ENCODE measurements at places on chromosomes 6 and 20.

GRCh38 chr6:73516514-73517489 lies 4.0 kb downstream of the EEF1A1 start:
- DNase-seq, result no peak

DNA sequence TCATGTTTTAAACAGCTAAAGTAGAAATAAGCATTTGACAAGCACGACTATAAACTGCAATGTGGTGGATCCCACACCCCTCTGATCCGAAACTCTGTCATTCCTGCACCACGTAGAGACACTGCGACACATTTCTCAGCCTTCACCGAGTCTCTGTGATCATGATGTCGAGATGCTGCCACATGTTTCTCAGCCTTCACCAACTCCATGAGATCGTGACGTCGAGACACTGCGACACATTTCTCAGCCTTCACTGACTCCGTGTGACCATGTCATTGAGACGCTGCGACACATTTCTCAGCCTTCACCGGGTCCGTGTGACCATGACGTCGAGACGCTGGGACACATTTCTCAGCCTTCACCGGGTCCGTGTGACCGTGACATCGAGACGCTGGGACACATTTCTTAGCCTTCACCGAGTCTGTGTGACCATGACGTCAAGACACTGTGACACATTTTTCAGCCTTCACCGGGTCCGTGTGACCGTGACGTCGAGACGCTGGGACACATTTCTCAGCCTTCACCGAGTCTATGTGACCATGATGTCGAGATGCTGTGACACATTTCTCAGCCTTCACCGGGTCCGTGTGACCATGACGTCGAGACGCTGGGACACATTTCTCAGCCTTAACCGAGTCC lies 143.0 kb downstream of the TTLL2 start:
- no peak for DNase-seq

DNA sequence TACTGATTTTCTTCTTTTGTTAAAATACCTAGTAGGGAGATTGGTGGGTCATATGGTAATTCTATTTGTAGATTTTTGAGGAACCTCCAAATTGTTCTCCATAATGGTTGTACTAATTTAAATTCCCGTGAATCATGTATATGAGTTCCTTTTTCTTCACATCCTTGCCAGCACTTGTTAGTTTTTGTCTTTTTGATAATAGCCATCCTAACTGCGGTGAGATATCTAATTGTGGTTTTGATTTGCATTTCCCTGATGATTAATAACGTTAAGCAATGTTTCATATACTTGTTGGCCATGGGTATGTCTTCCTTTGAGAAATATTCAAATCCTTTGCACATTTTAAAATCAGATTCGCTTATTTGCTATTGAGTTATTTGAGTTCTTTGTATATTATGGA lies 110.9 kb downstream of the JAG1 start:
- DNase-seq, result no peak

GRCh38 chr6:85417336-85417735 lies 32.5 kb upstream of the NT5E start:
- DNase-seq, result no peak

- no peak for DNase-seq
Observed at GRCh38 chr20:845941-846893, 12.7 kb downstream of the FAM110A start.

GRCh38 chr6:157669747-157670216 lies 153.3 kb upstream of the SNX9 start:
- DNase-seq, result no peak

DNA sequence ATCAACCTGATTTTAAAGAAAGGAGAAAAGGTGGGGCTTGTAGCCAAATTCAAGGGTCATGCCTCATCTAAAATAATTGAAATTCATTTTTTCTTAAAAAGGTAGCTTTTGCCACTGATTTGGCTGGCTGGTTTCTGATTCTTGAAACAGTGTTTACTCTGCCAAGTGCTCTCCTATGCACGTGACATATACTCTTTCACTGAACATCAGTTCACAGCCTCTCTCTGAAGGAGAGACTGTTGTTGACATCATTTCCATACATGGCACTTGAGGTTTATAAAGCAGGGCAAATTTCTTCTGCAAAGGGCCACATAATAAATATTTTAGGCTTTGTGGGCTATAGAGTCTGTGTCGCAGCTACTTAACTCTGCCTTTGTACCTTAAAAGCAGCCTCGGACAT lies 40.4 kb upstream of the DOK5 start:
- DNase-seq, result no peak

GRCh38 chr20:60662307-60662706 lies 589.8 kb upstream of the CDH4 start:
- DNase-seq, result no peak

- DNase-seq, result no peak
Observed at GRCh38 chr6:66628917-66629316, 921.9 kb upstream of the EYS start.

- no peak for DNase-seq
Observed at GRCh38 chr6:87103977-87104601, 9.2 kb upstream of the CGA start.

DNA sequence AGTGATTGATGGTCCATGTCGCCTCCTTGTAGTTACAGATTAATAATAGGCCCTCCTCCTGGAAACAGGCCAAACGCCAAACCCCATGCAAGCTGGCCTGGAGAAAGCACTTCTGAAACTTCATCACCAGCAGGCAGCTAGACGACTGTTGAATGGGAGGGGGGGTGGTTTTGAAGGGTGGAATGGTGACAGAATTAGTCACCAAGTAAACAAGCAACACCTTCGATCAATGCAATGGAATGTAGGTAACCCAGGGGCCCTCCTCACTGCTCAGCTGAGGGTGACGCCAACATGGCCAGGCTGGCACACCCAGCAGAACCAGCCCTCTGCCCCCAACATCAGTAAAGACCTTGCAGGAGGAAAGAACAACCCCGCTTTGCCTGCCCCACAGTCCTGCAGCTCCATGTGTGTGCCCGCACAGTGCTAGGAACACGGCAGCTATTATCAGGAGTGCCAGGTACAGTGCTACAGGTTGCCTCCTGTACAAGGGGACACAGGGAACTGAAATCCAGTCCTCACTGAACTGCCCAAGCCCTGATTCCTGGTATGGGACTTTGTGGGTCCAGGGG lies 2.7 kb downstream of the BCAS1 start:
- no peak for DNase-seq

GRCh38 chr6:108203189-108204112 lies 37.6 kb downstream of the NR2E1 start:
- DNase-seq, result no peak

DNA sequence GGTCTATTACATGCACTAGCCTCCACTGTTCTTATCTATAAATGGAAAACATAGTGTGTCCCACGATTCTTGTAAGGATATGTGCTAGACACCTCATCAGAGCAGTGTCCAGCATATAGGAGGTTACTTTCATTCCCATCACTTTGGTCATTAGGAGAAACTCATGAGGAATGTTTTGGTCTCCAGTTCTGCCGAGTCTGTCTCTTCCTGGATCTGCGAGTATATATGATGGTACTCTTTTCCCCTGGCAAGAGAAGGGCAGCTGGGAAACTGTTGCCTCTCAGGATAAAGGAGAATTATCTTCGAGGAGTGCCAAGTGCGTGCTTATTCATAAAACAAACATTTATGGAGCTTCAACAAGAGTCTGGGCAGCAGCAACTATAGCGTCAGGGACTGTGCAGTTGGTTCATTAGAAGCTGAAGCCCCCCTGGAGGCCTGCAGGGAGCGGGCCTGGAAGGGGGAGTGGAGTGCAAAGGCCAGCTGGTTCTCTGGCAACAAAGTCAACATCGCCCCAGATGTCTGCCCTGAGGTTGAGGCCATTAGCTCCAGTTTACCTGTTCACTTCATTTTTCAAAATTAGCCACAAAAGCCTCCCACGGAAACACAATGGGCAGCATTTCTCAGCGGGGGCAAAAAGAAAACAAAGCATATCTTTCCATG lies 811.9 kb downstream of the MAFB start:
- no peak for DNase-seq

GRCh38 chr6:161476711-161477110 lies 202.8 kb upstream of the AGPAT4 start:
- no peak for DNase-seq

DNA sequence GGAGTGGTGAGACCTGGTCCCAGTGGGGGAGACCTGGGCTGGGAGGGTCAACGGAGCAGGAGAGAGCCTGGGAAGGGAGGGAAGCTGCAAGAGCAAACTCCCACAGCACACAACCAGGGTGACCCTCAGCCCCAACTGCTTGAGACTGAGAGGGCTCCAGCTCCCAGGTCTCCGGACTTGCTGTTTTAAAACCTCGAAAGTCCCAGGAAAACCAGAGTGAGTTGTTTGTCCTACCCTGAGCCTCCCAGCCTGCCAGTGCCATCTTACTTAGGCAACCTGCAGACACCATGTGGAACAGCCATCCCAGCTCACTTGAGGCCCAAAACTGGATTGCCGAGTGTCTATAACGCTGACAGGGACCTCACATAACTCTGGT lies 4.8 kb upstream of the NTSR1 start:
- DNase-seq, result no peak

DNA sequence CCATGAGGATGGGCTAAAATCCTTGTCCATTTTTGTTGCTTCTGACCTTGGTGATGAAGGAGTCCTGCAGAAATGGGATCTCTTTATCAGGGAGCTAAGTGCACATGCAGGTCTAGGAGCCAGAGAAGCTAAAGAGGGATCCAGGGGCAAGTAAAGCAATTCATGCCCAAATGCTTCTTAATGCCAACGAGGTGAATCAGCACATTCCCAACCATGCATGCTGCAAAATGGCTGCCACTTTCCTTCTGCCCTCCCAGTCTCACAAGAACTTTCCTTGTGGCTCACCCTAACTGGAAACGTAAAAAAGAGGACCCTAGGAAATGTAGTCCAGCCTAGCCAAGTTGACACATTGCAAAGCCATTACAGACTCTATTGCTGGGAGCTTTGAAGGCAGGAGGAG lies 298.4 kb downstream of the MAFB start:
- DNase-seq, result no peak

DNA sequence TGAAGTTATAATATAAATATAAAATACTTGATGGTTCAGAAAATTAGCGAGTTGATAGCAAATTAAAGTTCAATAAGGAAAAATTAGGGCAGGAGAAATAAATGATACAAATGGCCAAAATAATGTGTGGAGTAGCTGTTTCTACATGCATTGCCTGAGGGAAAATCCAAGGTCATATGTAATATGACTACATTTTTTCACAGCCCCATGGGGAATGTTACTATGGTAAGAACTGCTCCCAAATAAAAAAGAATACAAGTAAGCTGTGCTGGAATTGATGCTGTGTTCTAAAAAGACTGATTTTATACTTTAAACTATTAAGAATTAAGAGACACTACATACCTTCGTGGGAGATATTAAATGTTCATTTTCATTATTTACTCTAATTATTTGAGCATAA lies 34.1 kb downstream of the MEI4 start:
- DNase-seq, result no peak

DNA sequence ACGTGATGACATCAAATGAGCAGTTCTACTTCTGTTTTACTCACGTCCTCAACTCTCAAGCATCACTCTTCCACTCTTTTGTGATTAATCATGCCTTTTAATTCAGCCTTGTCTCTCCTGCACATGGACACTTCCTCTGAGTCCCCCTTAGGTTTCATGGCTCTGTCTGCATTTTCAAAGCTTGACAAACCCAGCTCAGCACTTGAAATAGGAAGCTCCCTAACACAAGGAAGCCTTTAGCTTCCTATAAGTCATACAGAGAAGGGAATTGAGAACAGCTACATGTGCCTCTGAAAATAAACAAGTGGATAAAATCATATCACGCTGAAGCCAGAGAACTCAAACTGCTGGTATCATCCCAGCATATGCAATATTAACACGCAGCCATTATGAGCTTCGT lies 21.2 kb downstream of the KIF16B start:
- no peak for DNase-seq

DNA sequence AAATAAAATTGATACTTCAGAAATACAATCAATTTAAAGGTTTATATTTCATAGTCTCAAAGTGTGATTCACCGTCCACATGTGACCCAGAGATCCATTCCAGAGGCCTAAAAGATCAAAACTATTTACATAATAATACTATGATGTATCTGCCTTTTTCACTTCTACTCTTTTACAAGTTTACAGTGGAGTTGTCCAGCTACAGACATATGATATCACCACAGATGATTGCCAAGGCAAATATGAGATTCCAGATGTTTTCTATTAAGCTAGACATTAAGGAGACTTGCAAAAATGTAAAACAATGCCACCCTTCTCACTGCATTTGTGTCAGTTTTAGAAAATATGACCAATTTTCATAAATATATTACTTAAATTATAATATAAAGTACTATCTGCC lies 443.7 kb downstream of the GJA1 start:
- DNase-seq, result no peak

DNA sequence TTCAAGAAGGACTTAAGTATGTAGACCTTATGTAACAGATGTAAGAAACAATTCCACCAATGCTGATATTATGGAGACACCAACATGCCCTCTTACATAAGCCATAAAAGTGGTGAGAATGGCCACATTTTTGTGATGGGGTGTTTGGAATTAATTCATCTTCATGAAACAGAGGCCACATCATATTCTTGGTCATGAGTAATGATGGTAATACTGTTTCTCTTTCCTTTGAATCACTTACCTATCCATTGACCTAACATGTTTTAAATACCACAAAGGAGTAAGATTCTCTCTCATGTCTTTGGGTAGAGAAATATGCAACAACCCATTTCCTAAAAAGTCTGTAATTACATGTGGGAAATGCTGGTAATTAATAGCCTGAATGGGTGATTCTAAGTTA lies 545.4 kb upstream of the FLRT3 start:
- DNase-seq, result no peak

- DNase-seq, result no peak
Observed at GRCh38 chr6:44256775-44257024, 628 bp downstream of the SLC35B2 start.

DNA sequence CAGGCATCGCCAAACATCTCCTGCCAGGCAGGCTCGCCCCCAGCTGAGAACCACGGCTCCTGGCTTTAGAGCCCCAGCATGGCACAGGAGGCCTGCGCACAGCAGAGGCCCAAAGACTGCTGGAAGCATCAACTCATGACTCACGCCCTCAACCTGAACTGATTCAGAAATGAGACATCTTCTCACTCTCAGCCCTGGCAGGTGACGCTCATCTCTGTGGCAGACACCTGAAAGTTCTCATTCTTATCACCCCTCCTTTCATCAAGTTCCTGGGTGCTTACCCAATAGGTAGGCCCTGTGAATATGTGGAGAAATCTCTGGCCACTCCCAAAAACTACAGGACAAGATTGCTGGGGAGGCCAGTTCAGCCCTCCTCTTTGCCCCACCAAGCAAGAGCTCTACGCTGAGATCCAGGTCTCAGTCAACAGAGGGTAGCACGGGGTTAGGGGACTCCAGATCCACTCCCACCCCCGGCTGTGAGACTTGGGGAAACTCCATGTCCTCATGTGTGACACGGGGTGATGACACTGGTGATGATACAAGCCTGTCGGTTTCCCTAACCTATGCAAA lies 11.3 kb downstream of the NFATC2 start:
- DNase-seq, result peak; percentile 56

- no peak for DNase-seq
Observed at GRCh38 chr6:132316970-132317369, 84.3 kb downstream of the MOXD1 start.

DNA sequence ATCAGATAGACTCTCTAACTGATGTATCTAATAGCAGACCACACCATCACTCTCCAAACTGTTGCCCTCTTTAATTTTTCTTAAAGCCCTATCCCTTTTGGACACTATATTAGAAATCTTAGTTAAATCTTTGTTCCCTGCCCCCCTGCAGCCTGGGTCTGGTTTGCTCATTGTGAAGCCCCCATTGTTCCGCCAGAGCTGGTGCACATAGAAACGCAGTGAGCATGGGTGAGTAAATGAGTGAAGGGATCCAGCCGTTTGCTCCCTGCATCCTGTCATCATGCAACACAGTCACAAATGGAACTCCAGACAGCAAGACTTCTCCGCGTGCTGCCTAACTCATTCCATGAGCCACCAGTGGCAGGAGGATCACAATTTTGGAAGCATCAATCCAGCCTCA lies 402.5 kb downstream of the PREX1 start:
- DNase-seq, result no peak
